ENCODE measurements at places on chromosomes 16 and 17.

DNA sequence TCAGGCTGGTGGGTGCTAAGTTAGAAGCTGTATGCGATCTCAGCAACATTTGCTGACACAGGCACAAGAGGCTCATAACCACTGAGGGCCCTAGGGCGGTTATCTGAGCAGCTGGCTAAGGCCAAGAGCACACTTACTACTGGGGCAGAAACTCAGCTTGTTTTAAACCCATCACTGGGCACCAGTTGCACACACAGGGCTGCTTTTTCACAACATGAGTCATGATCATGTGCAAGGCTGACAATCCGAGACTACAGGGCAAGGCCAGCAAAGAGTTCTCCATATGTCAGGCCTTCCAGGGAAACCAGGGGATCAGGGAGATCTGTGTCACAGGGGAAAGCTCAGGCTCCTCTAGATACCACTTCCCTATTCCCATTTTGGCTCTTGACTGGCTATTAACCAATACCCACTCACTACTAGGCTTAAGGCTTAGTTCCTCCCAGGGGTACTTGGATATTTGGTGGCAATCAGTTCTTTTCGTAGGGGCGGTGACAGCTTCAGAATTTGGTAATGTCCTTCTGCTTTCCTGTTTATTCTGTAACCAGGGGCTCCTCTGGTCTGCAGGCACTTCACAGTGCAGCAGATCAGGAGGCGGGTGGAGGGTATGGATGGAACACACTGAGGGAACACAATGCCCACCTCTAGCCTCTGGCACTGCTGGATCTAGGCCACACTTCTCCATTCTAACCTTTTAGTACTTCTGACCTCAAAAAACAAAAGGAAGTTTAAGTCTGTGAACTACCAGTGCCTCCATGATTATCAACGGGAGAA, 44.9 kb upstream of the ERN1 start:
- no peak for DNase-seq

DNA sequence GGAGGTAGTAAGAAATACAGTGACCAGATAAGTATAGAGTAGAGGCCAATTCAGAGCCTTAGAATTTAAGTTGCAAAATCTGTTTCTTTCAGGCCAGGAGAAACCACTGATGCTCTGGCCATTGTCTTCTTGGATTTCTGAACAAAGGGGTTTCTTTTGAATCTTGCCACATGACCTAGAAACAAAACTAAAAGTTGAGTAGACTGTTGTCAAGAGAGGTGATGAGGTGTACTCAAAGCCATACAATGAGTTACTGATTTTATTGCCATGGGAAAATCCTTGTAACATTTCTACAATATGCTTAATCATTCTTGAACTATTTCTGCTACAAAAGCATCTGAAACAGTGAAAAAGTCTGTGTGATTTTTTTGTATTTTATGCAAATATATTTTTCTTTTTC, 881.3 kb downstream of the CDH11 start:
- no peak for DNase-seq

DNA sequence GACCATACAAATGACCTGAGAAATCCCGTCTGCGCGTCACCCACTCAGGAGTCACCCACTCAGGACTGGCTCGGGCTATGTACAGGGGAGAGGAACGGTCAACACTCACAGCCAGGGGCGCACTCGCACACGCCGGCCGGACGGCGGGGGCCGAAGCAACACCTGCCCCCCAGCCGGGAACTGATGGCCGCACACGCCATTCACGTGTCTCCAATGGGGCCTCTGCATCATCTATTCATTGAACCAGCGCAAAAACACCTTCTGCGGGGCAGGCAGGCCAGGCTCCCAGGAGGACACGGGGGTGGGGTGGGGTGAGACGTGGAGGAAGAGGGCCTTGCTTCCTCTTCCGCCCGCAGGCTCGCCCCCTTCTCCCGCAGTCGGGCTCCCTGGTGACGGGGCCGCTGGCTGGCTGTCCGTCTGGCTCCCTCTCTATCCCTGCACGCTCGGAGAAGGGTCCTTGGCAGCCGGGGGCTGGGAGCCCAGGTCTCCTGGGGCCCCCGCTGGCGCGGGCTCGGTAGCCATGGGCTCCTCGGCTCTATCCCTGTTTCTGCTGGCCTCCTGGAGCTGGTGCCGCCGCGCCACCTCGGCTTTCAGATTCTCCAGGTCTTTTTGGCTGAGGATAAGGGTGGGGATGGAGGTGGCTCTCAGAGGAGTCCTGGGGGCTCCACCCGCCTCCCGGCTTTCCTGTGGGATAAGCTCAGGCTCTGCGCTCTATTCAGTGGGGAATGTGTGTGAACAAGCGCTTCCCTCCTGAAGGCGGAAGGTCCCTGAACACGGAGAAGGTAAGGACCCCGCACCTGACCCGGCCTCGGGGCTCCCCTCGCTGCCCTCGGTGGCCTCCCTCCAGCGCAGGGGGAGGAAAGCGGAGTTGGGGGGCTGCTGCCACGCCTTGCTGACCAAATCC, 21.1 kb downstream of the CLUH start:
- no peak for DNase-seq

GRCh38 chr17:39903158-39903884, 15.1 kb downstream of the GSDMB start:
- no peak for DNase-seq

DNA sequence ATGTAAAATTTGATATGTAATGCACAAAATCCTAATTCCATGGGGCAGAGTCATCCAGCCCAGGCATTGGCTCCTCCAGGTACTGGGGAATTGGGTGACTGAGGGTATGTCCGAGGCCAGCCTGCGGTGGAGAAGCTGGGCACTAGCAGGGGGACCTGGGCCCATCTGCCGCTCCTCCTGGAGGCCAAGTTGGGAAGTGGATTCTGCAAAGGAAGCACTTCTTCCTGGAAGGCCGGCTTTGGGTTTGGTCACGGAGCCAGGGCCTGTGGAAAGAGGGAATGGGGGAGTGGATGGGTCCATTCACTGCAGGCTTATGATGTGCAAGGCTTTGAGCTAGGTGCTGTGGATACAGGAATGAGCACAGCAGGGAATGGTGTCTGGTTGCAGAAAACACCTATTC, 85.8 kb downstream of the GNAO1 start:
- DNase-seq: no peak

DNA sequence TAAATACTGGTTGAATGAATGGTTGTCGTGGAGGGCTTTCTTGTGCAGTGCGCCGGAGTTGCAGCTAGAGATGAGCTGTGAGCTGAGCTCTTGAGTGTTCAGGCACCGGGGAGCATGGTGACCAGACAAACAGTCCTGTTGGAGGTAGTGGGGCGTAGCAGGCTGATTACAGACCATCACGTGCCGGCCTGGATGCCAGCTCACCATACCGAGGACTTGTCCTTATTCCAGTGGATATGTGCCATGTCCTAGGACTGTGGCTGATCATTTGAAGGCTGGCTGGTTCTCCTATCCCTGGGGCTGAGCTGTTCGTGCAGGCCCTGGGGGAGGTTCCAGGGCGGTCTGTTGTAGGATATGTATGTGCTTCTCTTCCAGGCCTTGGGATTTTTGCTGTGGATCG, 60.0 kb downstream of the ABCC1 start:
- no peak for DNase-seq

- DNase-seq: no peak
These were observed 659 bp downstream of the RPH3AL start for GRCh38 chr17:351875-352420.

GRCh38 chr16:25100511-25100910, 11.0 kb upstream of the LCMT1 start:
- DNase-seq: no peak

- no peak for DNase-seq
These were observed 265.3 kb upstream of the HSBP1 start for GRCh38 chr16:83542491-83542890.

DNA sequence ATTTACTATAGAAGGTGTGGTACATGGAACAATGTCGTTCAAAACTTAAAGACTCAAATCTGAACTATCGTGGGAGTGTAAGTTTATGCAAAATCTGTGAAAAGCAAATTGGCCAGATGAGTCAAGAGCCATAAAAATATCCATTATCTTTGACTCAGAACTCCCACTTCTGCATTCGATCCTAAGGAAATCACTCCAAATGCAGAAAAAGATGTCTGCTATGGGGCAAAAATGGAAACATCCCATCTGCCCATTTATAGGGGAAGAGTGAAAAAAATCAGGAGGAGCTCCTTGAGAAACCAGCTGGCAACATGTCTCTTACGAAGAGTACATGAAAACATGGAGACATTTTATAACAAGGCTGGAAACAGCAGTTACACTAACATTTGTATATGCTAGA, 43.6 kb upstream of the CCDC182 start:
- DNase-seq: no peak

- no peak for DNase-seq
These were observed 59.4 kb upstream of the HS3ST2 start for GRCh38 chr16:22754577-22754976.

DNA sequence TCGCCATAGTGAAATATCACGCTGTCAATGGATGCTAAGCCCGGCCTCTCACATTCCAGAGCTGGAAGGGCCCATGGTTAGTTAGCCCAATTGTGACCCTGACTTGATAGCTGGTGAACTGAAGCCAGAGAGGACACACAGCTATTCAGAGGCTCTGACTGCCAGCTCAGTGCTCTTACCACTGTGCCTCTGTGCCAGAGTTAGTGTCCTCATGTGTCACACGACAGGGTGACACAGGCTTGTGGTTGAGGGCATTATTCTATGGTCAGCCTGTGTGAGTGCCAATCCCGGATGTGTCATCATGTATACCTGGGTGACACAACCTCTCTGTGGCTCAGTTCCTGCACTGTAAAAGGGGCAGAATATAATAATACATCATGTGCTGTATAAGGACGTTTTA, 2.5 kb upstream of the MT1X start:
- DNase-seq: no peak

- no peak for DNase-seq
These were observed 22.2 kb upstream of the DNAH17 start for GRCh38 chr17:78599419-78599818.

GRCh38 chr17:73758245-73758644, 114.0 kb upstream of the SDK2 start:
- DNase-seq: no peak

DNA sequence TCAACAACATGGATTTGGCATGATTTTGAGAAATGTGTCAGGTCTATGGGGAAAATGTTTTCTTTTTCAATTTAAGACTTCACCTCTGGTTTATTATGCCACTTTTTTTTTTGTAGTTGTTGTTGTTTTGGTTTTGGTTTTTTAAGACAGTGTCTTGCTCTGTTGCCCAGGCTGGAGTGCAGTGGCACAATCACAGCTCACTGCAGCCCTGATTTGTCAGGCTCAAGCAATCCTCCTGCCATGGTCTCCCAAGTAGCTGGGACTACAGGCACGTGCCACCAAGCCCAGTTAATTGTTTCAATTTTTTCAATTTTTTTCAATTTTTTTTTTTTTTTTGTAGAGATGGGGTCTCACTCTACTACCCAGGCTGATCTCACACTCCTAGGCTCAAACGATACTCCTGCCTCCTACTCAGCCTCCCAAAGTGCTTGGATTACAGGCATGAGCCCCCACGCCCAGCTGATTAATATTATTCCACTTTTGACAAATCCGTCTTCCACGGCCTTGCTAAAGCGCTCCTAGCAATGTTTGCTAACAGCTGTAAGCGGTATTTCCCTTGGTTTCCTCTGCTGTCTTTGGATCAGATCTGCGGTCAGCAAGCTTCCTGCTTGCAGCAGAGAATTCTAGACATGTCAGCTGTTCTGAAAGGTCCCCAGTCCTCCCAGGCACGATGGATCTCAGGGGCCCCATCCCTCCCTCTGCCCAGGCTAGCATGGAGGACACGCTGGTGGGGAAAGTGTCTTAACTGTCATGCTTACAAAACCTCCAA, 7.0 kb upstream of the MILR1 start:
- peak; percentile 6 for DNase-seq

- DNase-seq: no peak
These were observed 30.2 kb upstream of the CPPED1 start for GRCh38 chr16:12833926-12834325.

DNA sequence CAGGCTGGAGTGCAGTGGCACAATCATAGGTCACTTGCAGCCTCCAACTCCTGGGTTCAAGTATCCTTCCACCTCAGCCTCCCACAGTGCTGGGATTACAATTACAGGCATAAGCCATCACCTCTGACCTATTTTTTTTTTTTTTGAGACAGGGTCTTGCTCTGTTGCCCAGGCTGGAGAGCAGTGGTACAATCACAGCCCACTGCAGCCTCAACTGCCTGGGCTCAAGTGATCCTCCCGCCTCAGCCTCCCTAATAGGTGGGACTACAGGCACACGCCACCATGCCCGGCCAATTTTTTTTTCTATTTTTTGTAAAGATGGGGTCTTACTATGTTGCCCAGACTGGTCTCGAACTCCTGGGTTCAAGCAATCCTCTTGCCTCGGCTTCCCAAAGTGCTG, 5.6 kb upstream of the GGA2 start:
- no peak for DNase-seq

- DNase-seq: no peak
These were observed 23.7 kb upstream of the CYLD start for GRCh38 chr16:50718061-50718760.

- no peak for DNase-seq
These were observed 30.3 kb downstream of the LYRM9 start for GRCh38 chr17:27862840-27863239.

DNA sequence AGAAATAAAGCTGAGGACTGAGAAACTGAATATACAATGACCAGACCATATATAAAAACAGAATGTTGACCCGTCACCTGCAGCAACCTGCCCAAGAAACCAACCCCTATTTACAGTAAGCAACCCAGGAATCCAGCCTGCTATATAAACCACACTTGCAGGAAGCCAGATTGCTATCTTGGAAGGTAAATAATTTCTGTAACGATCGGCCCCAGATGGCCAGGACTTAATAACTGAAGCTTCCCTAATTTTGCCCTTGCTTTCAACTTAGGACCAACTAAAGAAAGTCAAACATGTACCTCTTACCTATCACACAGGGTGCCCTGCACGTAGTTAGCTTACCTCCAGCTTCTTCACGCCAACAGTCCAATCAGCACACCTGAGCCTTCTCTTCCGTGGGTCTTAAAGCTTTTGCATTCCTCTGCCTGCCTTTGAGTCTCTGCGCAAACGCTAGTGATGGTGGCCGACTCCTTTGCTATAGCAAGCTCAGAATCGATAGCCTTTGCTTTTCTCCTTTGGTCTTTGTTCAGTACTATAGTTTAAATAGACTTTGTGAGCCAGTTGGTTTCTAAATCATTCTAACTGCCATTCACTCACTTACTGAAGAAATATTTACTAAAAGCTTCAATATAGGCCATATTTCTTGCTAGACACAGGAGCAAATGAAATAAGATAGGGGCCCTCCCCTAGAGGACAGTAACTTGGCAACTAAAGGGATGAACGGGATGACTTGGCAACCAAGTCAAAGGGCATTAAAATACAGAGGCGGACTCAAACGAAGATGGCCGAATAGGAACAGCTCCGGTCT, 31.3 kb downstream of the MPHOSPH6 start:
- DNase-seq: no peak

GRCh38 chr17:45425984-45426413, 6.7 kb downstream of the ARHGAP27 start:
- DNase-seq: no peak

GRCh38 chr17:81537343-81537855, 9.2 kb downstream of the FSCN2 start:
- peak; percentile 31 for DNase-seq

GRCh38 chr16:976389-976931, 5.1 kb upstream of the SOX8 start:
- DNase-seq: no peak

- no peak for DNase-seq
These were observed 8.7 kb upstream of the RNPS1 start for GRCh38 chr16:2276368-2277195.

GRCh38 chr16:25905810-25906209, 214.1 kb downstream of the HS3ST4 start:
- DNase-seq: no peak
